ENCODE measurements at places on chromosomes 5 and 9.

DNA sequence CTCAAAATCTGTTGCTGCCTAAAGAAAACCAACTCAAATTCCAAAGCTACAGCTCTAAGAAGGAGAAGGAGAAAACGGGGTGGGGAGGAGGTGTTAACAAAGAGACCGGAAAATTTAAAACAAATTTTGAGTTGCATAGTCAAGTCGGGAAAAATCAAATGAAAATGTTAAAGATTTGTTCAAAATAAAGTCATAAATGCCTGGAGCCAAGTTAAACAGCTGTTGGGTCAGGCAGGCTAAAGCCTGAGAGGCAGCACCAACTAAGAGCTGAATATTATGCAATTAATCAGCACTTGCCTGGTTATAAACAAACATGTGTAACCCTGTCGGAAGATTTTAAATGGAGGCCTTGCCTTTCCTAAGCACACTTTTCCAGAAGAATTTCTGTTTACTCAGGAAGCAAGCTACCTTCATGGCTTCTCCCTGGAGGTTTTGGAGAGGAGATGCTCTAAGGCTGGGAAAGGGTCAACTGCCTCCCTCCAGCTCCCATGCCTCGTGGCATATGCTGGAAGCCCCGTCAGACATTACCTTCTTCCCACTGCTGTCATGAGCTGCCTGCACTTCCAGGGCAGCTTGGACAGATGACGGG lies 270.5 kb downstream of the DMRT2 start:
- DNase-seq, result no peak

DNA sequence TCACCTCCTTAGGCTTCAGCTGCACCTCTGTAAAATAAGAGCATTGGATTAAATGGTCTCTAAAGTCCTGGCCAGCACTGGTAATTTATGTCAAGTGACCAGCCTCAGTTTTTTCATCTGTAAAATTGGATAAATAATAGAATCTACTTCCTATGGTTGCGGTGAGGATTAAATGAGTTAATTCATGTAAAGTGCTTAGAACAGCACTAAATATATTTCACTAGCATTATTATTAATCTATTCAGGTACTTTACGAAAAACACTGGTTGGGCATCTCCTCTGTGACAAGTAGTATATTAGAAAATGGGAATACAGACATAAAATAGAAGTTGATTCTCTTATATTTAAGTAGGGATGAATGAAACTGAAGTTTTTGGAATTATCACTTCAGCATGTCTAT lies 13.8 kb upstream of the TMEM245 start:
- DNase-seq, result no peak

DNA sequence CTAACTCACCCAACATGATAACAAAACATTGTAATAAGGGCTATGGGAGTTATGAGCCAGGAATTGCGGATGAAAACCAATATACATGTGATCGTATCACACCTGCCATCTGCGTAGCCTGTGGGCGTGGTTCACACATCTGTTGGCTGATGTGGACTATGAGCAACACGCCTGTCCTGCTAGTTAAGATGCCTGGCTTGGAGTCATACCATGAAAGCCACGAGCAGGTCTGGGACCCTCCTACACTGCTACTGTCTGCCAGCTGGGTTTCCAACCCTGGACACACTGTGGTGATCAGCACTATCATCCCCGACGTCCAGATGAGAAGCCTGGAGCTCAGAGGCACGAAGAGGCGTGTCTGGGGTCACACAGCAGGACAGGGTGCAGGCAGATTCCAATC lies 40.2 kb downstream of the STK10 start:
- DNase-seq, result no peak

GRCh38 chr5:63011158-63011557 lies 432.5 kb downstream of the LRRC70 start:
- no peak for DNase-seq

DNA sequence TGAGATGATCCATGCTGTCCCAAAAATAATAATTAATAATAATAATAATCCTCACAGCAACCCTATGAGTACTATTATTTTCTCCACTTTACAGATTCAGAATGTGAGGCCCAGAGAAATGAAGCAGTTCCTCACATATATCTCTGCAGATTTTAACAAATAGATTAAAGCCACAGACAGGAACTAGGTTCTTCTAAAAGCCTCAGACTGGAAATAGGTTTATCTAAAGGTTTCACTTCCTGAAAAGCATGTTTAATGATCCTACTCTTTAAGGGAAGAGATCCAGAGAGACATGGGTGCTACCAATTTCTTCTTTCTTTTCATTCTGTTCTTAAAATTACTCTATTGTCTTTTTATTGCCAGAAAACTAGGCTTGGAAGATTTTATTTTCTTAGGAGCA lies 1079.4 kb upstream of the COX7C start:
- DNase-seq, result no peak

- DNase-seq, result no peak
Observed at GRCh38 chr5:91956738-91957137, 573.6 kb upstream of the ARRDC3 start.

DNA sequence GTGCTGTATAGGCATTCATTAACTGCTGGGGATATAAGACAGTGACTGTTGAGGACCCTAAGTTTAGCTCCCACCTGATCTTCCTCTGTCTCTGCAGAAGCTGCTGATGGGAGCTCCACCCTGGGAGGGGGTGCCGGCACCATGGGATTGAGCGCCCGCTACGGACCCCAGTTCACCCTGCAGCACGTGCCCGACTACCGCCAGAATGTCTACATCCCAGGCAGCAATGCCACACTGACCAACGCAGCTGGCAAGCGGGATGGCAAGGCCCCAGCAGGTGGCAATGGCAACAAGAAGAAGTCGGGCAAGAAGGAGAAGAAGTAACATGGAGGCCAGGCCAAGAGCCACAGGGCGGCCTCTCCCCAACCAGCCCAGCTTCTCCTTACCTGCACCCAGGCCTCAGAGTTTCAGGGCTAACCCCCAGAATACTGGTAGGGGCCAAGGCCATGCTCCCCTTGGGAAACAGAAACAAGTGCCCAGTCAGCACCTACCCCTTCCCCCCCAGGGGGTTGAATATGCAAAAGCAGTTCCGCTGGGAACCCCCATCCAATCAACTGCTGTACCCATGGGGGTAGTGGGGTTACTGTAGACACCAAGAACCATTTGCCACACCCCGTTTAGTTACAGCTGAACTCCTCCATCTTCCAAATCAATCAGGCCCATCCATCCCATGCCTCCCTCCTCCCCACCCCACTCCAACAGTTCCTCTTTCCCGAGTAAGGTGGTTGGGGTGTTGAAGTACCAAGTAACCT lies 22.1 kb downstream of the PCDHGC5 start:
- DNase-seq, result no peak

GRCh38 chr5:110346893-110347358 lies 379.5 kb downstream of the TMEM232 start:
- DNase-seq, result no peak

- DNase-seq, result no peak
Observed at GRCh38 chr5:155046591-155046990, 33.0 kb downstream of the KIF4B start.

GRCh38 chr9:85404911-85405565 lies 336.7 kb downstream of the AGTPBP1 start:
- no peak for DNase-seq

DNA sequence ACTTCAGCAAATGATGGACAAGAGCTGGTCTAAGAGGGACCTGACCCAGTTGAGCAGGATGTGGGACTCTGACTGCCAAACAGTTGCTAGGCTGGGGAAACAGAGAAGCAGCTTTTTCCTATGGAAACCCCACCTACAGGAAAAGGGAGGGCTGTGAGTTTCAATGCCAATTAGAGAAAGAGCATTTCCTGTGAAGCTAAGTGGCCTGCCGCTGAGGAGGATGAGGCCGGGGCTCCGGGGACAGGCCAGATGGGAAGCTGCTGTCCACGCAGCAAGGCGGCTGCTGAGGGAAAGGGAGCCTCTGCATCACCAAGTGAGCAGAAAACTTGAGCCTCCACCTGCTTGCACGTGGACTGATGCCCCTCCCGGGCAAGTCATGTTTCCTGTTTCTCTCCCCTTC lies at the start of gene PCDH12:
Gene PCDH12, minus strand, starts transcription at position 90 of the 400 bp plus-strand sequence. CDS start 351 bp downstream, outside the sequence.
- DNase-seq, result no peak

DNA sequence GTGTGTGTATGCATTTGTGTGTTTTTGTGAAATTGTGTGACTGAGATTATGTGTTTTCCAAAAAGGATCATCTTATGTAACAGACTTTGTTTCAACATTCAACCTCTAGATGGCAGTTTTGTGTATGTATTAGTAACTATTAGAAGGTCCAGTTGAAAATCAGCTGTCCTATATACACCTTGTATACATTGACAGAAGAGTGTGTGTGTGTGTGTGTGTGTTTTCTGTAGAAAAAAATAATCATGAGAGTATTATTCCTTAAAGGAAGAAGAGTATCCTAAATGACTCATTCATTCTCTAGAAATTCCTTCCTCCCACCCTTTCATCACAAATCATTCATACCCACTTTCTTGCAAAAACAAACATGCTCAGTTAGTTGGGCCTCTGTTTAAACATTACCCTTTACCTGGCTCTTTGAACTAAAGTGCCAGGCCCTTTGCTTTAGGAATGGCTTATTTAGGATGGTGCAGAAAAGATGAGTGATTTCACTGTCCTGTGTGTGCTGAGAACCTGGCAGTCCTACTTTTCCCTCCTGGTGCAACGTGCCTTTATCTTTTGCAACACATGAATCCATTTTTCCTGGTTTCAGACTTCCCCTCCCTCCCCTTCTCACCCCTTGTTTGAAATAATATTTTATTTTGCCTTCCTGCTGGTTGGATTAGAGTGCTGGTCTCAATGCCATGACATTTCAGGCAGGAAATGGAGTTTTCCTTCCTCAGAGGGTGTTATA lies 152.2 kb downstream of the ARHGAP26 start:
- no peak for DNase-seq

DNA sequence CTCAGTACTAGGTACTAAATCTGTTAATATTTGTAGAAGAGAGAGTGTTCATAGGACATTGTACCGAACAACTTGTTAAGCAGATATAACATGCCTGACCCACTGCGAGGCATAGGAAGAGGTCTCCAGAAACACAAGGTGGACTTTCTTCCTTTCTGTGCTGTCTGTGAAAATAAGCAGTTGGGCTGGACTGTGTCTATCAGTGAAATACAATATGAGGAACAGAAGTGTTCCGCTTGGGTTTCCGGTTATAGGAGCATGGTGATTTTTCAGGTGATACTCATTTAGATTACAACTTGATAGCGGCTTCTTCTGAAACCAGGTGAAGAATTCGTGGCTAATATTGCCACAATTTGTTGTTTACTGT lies 60.9 kb upstream of the TLR4 start:
- no peak for DNase-seq

DNA sequence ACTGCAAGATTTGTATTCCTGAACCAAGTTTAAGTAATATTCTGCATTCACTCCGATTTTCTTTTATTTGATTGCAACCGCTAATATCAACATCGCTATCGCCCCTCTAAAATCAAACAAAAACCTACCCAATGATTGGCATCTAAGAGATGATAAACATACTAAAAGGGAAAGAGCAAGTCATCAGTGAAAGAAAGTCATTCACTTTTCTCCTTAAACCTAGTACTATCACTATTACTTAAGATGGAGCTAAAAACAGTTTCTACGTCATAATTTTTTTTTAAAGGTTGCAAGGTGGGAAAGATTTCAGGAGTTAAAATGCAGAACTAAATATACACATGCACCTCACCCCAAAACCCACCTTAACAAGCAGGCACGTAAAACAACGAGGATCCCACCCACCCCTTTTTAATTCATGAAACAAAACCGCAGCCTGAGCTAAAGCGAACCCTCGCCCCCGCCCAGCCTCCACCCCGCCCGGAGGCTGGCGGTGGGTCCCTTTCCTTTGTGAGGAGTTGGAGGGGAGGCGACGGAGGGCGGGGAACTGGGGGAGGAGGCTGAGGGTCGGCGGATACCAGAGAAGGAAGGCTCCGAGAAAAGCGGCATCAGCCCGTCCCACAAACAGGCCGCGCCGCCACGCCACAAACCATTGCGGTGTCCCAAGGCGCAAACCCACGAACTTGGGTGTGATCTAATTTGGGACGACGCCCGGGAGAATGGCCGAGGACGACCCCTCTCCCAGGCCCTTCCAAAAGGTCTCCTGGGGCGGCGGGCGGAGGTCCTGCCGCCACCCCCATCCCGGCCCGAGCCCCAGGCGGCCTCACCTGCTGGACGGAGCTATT lies 861 bp downstream of the UBQLN1 start:
- DNase-seq, result no peak

- DNase-seq, result no peak
Observed at GRCh38 chr5:111278858-111279504, 54.8 kb downstream of the CAMK4 start.

DNA sequence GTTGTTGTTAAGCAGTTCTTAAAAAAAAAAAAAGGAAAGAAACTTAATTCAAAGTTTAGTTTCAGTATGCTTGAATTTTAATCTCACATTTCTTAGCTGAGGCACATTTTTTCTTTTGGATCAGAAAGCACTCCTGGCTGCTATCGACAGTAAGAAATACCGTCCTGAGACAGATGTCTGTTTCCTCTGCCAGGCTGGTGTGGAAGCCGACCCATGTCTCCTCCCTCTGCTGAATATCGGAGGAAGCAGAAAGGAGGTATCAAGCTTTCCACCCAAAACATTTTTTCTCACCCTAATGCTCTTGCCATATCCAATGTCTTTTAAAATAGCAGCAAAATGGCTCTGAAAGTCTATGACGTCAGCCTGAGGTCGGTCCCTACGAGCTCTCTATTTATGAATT lies 208.1 kb downstream of the TLE4 start:
- DNase-seq, result no peak

GRCh38 chr9:114227288-114228015 lies 72.1 kb downstream of the COL27A1 start:
- no peak for DNase-seq

DNA sequence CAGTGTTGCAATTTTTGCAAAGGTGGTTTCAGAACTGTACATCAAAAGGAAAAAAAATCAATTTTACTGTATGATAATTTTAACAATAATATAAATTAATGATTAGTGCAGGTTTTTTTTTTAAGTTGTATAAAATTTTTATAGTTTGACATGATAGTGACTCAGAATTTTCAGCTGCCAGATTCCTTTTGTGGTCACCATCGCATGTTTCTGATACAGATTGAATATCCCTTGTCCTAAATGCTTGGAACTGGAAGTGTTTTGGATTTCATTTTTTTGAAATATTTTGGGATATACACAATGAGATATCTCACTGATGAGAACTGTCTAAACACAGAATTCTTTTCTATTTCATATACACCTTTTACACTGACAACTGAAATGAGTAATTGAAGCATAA lies 361.3 kb downstream of the RAB3C start:
- no peak for DNase-seq
